ENCODE measurements at places on chromosomes 16 and 17.

DNA sequence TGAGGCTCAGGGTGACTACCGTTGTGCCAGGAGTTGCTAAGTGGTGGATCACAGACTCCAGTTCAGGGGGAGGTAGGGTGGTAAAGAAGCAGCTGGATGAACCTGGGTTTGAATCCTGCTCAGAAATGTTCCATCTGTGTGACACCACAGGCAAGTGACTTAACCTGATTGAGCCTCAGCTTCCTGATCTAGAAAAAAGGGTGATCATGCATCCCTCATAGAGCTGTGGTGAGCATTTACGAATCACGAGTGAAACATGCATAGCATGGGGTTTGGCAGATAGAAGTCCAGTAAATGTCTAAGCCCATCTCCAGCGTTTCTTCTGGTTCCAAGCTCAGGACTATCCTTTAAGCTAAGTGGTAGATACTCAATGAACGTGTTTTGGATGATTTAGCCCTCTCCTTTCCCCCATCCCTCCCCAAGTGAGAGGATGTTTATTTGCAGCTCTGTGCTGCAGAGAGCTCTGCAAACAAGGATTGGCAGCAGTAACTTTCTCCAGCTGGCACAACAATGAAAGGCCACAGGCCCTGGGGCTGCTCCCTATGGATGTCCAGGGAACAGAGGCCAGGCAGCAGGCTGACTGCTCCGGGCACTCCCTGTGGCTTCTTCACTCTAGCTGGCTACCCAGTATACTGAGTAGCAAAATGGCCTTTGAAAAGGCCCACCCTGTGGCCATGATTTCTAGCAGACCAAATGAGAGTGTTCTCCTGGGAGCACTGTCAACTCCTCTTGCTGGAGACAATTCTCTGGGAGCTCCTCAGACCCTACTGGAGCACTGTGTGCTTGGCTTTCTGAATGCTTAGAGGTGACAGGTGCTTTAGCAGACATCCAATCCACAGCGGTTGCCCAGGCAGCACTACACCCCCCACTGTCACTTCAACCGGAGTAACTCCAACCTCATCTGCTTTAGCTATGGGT lies 21.3 kb downstream of the CA4 start:
- no peak for DNase-seq

DNA sequence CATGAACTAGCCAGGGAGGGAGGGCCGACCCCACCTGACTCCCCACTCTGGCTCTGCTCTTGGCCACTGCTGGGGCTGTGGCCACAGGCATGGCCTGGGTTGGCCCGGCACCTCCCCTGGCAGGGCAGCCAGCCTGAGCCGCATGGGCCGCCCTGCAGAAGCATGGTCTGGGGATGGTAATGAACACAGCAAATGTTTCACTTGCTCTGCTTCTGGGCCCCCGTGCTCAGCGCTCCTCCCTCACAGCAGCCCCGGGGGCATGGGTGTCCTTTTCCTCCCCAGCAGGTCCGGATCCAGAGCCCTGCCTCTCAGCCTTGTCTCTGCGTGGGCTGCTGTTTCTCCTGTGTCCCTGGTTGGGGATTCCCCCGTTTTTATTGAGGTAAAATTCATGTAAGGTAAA lies 30.9 kb upstream of the KCNJ12 start:
- no peak for DNase-seq

GRCh38 chr16:12811441-12812383 lies 8.0 kb upstream of the CPPED1 start:
- DNase-seq, result peak; percentile 51

GRCh38 chr16:3008690-3009037 lies 4.1 kb upstream of the CLDN9 start:
- no peak for DNase-seq

DNA sequence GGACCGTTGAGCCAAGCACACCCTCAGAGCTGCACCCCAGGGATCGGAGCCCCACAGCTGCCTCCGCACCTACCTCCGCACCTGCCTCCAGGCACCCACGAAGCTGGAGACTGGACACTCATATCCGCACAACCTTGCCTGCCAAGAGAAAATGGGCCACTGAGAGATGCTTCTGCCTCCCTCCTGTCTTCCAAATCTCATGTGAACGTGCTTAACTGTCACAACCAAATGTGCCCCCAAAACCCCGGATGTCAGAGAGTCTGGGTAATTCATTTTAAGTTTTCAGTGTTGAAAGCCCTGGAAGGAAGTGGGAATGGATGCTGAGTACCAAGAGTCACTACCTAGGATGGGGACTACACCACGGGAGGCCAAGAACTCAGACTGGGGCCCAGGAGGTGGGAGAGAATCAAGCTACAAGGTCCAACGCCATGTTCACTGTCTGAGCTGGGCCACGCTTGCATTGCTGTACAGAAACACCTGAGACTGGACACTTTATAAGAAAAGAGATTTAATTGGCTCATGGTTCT lies 49.5 kb upstream of the MEAK7 start:
- DNase-seq, result no peak

GRCh38 chr16:22754577-22754976 lies 59.4 kb upstream of the HS3ST2 start:
- no peak for DNase-seq

DNA sequence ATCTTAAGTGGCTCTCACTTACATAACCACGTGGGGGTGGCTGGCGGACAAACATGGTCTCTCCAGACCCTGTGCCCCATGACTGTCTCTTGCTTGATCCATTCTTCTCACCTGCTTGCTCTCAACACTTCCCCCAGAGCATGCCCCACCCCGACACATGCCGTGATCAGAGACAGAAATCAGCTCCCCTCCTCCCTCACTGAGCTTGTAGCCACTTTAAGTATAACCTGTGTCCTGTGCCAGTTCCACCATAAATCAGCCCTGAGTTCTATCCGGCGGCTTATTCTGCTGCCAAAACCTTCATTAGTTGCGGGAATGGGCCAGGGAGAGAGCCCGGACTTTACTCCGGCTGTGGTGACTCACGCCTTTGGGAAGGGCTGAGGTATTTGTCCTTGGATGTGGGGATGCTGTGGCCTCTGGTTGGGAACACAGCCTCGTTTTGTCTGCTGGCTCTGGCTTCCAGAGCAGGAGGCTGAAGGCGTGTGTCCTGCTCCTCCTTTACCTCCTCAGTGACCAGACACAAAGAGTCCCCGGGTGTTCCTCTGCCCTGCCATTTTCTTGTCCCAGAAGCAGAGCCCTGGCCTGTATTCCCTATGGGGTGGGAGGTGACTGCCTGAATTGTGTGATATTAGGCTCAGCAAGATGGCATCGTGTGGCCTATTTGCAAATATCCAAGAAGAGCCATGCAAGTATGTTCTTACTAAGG lies 21.1 kb downstream of the ANKRD40 start:
- peak; percentile 87 for DNase-seq

- DNase-seq, result peak; percentile 71
These were observed at the start of gene TNFRSF17 for GRCh38 chr16:11964761-11965551. TSS of gene TNFRSF17 (plus strand) at chr16:11965210. CDS start at chr16:11965325, 115 bp downstream.

DNA sequence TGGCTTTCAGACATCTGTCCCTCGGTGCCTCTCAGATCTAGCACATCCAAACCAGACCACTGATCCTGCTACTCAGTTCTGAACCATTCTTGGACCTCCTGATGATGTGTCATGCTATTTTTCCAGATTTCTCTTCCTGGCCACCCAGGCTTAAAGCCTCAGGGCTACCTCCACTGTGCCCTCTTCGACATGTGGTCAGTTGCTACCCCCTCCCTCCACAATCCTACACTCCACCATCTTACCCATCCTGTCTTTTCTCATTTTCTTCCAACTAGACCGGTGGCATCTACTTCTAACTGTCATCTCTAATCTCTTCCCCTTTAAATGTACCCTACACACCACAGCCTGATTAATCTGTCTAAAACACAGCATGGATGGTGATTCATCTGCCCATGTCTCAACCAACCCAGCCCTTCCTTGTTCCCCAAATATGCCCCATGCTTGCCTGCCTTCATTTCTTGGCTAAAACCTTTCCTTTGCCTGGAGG lies 478.6 kb downstream of the SLC39A11 start:
- DNase-seq, result no peak

GRCh38 chr16:1338855-1339675 lies 5.6 kb downstream of the BAIAP3 start:
- no peak for DNase-seq

DNA sequence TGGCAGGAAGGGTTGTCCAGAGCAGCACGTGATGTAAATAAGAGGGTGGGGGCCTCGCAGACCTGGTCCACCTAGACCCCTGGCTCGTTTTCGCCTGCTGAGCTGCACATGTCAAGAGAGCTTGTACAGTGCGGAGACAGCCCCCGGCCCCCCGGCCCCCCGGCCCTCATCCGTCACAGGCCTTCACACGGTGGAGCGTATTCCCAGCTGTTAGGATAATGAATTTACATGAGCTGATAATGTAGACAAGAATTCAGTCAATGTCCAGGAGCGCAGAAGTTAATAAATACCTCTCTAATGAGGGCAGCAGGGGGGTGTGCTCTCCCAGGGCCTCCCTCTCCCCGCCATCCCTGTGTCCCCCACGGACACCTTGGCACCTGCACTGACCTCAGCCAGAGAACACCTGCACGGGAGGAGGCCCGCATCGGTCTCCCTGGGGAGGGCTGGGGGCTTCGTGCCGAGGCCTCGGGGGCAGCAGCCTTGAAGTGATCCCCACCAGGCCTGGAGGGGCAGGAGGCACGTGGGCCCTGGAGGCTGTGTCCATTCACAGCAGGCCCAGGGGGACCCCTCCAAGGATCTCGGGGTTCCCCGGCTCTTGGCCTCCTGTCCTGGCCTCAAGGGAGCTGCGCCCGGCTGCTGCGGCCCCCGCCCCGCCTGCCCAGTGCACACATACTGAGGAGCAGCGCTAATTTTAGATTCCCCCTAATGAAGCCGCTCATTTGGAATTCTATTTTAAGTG lies 14.6 kb downstream of the GSE1 start:
- no peak for DNase-seq

DNA sequence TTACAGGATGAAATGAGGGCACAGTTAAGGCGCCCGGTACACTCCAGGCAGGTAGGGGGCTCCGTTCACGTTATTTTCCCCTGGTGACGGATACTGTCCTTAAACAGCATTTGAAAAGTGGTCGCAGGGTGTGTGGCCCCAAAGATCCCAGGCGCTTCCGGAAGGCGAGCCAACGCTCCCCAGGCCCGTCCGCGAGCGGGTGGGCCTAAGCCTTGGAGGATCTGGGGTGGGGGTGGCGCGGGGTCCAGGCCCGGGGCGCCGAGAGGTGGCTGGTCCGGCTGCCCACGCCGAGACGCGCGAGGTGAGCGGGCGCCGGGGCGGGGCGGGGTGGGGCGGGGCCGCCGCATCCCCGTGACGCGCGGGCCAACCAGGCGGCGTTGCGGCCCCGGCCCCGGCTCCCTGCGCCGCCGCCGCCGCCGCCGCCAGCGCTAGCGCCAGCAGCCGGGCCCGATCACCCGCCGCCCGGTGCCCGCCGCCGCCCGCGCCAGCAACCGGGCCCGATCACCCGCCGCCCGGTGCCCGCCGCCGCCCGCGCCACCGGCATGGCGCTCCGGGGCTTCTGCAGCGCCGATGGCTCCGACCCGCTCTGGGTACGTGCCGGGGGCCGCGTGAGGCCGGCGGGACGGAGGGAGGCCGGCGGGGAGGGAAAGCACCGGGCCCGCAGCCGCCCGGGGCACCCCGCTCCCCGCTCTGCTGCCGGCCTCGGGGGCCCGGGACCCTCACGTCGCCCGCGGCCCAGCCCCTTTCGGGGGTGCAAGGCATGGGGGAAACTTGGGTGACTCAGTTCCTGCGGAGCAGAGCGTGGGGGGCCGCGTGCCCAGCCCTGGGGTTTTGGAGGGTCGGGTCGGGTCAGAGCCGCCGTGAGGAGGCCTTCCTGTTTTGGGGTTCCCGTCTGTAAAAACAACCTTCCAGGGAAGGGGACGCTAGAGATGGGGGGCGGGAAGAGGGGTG lies at the start of gene ABCC1:
ABCC1 (plus strand) TSS at position 407 of the 951 bp plus-strand sequence; CDS start at position 543, 136 bp downstream.
- DNase-seq, result peak; percentile 49

GRCh38 chr17:81440051-81440471 lies 44.8 kb downstream of the BAHCC1 start:
- no peak for DNase-seq

- DNase-seq, result no peak
These were observed 19.6 kb downstream of the KCNJ12 start for GRCh38 chr17:21395764-21396163.

DNA sequence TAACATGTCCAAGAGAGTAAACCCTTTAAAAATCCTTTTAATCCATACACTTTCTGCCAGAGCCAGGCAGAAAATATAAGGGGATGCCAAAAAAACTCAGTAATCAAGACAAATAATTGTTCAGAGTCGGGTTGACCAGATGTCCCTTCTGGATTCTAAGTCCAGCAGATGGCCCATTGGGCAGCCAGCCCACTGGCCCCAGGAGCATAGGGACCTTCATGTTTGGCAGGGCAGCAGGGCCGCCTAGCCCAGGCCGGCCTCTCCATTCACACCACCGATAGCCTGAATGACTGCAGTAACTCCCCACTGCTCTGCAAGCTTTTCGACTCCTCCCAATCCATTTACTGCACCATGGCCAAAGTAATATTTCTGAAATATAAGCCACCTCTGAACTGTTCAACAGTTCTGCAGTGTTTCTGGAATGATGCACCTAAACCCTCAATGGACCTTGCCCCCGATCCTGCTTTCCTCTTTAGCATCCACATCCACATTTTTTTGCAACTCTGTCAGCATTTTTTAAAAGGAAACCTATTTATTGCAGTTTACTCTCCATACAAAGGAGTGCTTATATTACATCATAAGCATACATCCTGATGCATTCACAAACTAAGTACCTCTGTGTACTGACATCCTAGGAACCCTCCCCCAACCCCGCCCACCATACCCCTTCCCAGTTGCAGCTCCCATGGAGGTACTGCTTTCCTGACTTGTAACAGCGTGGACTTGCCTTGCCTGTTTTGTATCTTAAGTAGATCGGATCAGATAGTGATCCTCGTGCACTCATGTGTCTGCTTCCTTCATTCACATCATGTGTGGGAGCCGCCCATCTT lies 46.4 kb downstream of the LDHD start:
- peak; percentile 65 for DNase-seq

GRCh38 chr17:45111850-45112249 lies 20.5 kb downstream of the PLCD3 start:
- DNase-seq, result no peak

- DNase-seq, result no peak
These were observed 15.6 kb downstream of the BAHCC1 start for GRCh38 chr17:81410852-81411251.

DNA sequence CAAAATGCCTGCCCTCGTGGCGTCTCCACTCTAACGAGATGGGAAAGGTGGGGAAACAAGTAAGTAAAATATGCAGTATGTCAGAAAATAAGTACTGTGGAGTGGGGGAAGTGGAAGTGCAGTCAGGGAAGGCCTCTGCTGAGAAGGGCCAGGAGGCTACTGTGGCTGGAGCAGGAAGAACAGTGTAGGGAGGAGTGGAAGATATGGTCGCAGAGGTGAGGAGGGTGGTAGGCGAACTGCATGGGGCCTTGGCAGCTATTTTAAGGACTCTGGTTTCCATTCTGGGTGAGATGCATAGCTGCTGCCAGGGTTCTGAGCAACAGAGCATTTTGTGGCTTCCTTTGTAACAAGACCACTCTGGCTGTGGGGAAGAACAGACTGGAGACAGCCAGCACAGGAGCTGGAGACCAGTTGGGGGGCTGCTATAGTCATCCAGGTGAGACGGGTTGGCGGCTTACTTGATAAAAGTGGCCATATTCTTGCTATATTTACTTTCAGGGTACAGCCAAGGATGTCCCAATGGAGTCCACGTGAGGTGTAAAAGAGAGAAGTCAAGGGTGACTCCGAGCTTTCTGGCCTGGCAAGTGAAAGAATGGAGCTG lies 42.6 kb downstream of the CYTH1 start:
- no peak for DNase-seq

All from testis (tissue), 5 donors.